ENCODE measurements at places on chromosomes 3 and 15. TPM values are rescaled to one million over a fixed set of nuclear protein-coding genes. Genes with fewer than 3 reads are reported as not detected.

- peak; percentile 34 for DNase-seq
These were observed 34.3 kb downstream of the U2SURP start for GRCh38 chr3:143035466-143036211.

The EPHA3 gene
- not detected for total RNA-seq

- no peak for DNase-seq
These were observed 70.4 kb upstream of the PCSK6 start for GRCh38 chr15:101559952-101560351.

GRCh38 chr15:93179072-93179471 lies 90.1 kb upstream of the RGMA start:
- DNase-seq = peak; percentile 26

The CTSH gene
- 12.5 TPM for total RNA-seq

The FRMD4B gene
- 39.0 TPM for total RNA-seq

The BCHE gene
- total RNA-seq = not detected

GRCh38 chr3:52820736-52821135 lies 9.7 kb downstream of the ITIH4 start:
- DNase-seq = peak; percentile 52
